ENCODE measurements at places on chromosomes 3 and 15.

GRCh38 chr15:56821721-56822425, 88.6 kb upstream of the ZNF280D start:
- peak; percentile 59 for DNase-seq

GRCh38 chr3:173221010-173221409, 80.0 kb upstream of the SPATA16 start:
- peak; percentile 19 for DNase-seq

DNA sequence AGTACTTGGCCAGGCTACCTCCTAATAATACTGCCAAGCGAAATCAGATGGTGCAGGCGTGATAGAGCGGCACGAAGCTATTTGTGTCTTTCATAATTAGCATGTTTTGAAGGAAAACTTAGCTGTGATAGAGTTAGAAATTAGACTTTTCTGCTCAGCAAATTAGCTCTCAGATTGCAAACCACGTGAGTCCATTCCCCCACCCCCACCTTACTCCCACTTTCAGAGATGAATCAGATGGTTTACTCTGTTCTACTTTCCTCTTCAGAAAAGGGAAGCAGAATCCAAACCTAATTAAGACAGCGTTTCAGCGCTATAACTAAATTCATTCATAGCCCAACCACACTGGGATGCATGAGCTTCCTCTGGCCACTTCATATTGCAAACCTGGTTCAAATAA, 214.6 kb downstream of the SLCO3A1 start:
- DNase-seq: peak; percentile 39

DNA sequence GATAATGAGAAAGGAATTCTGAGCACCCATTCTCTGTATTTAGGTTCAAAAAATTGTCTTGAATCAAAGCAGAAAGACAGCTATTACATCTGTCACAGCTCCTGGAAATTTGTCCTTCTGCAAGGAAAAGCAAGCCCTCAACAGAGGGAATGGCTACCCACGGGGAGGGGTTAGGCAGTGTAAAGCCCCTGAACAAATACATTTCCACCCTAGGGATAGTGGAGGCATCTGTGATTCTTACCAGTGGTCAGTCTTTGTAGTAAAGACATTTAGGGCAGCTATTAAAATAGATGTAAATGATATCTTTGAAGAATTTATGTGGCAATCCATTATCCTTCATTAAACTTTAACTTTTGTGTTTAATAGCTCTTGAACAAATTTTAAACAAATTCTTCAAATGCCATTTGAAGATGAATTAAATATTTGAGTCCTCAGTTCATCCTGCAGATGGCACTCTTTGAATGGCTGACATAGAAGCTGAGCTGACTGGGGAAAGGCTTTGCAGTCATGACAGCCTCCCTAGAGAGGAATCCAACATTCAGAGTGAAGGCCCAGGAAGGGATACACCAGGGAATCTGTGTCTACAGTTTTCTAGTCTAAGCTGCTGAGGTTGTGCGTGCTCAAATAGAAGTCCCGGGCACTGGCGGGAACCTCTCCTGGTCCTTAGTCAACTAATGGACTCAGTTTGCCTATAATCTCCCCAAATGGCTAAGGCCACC, 359.7 kb upstream of the ROPN1 start:
- DNase-seq: peak; percentile 86

- DNase-seq: peak; percentile 90
Observed at GRCh38 chr15:41281236-41281635, 50.2 kb downstream of the CHP1 start.

- peak; percentile 15 for DNase-seq
Observed at GRCh38 chr3:183161552-183162336, 790 bp downstream of the LAMP3 start.

- no peak for DNase-seq
Observed at GRCh38 chr15:36924034-36924433, 176.3 kb downstream of the MEIS2 start.
